ENCODE measurements at places on chromosomes 7 and 10. TPM values are rescaled to one million over a fixed set of nuclear protein-coding genes. Genes with fewer than 3 reads are reported as not detected.

- H3K36me3 ChIP-seq: peaks cover 21% of the 10 kb centered on the region
- DNase-seq: no peak
- H3K4me1 ChIP-seq: peaks cover 61% of the 10 kb centered on the region
Measured at GRCh38 chr10:15322356-15322755, 48.7 kb downstream of the FAM171A1 start.

GRCh38 chr10:44745920-44746319 is 165.2 kb upstream of the TMEM72 start:
- no peaks in the 10 kb centered on the region for H3K36me3 ChIP-seq
- no peak for DNase-seq
- H3K27me3 ChIP-seq: no peaks in the 10 kb centered on the region
- H3K4me1 ChIP-seq: peaks cover 8% of the 10 kb centered on the region

DNA sequence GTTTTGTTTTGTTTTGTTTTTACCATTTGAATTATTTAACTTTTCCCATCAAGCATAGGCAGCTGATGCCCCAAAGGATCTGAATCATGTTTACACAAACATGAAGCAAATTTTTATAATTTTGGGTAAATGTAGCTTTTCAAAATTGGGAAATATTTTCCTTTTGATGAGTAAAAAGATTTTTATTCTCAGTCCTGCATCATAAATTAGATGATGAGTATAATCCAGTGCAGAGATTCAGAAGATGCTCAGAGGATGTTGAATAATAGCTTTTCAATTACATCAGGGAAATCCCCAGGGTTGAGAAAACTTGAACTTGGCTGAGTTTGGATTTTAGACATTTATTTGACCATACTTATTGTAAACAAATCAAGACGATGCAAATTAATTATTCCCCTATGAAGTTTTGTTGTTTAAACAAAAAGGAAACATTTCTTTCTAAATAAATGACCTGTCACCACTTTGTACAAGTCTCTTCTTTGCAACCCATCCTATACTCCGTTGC is 121.7 kb downstream of the FAM204A start:
- no peak for DNase-seq
- H3K4me3 ChIP-seq: no peak overlapping the region
- no peaks in the 10 kb centered on the region for H3K27me3 ChIP-seq
- no peak overlapping the region for H3K27ac ChIP-seq

- DNase-seq: peak; percentile 41
- no peak overlapping the region for H3K27ac ChIP-seq
- no peak overlapping the region for H3K4me3 ChIP-seq
- peaks cover 83% of the 10 kb centered on the region for H3K4me1 ChIP-seq
- peaks cover 13% of the 10 kb centered on the region for H3K36me3 ChIP-seq
Measured at GRCh38 chr7:134757938-134758337, 21.5 kb upstream of the CALD1 start.

DNA sequence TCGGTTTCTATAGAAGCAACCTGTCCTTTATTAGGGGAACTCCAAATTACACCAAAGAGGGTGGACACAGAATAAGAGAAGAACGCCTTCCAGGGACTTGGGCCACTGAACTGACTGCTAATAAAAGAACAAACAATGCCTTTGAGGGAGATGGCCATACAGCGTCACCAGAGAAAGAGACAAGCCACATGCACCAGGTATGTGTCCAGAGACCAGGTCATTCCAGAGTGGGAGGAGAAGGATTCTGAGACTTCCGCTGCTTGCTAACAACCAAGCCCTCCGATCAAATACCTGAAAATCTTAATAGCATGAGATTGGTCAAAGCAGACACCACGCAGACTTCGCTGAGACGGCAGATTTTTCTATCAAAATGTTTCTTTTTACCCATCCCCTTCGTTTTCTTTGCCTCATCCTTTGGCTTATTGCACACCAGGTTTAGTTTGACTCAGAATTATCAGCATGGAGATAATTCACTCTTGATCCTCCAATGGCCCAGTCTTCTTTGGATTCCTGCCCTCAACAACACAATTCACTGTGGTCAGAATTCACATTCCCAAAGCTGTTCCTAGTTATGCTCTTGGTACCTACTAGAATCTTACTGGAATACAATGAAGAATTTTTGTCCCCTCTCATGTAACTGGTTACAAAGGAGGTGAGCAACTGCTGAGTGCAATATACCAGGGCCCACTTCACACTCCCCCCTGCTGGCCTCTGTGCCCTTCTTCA is 87.4 kb upstream of the DDC start:
- H3K4me1 ChIP-seq: peaks cover 27% of the 10 kb centered on the region
- no peak for DNase-seq
- no peak overlapping the region for H3K4me3 ChIP-seq
- no peak overlapping the region for H3K27ac ChIP-seq

- no peaks in the 10 kb centered on the region for H3K27me3 ChIP-seq
- no peak overlapping the region for H3K4me3 ChIP-seq
- no peak overlapping the region for H3K27ac ChIP-seq
- DNase-seq: no peak
- no peaks in the 10 kb centered on the region for H3K36me3 ChIP-seq
Measured at GRCh38 chr7:18395868-18396267, 99.7 kb upstream of the HDAC9 start.

DNA sequence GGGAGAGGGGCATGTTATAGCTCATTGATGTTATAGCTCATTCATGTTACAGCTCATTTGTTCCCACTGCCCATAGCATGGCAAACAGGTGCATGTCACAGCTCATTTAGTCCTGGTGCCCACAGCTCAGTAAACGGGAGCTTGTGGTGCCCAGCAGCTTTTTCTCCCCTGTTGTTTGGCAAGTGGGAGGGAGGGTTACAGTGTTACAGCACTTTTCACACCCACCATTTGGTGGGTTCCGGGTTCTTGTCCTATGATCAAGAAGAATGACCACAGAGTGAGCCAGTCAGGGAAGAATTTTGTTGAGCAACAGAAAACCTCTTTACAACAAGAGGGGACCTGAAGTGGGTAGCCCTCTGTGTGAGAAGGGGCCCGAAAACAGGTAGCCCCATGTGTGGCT is 162.8 kb upstream of the CSTF2T start:
- H3K27ac ChIP-seq: no peak overlapping the region
- peaks cover 19% of the 10 kb centered on the region for H3K4me1 ChIP-seq
- no peak overlapping the region for H3K4me3 ChIP-seq
- no peaks in the 10 kb centered on the region for H3K36me3 ChIP-seq
- no peaks in the 10 kb centered on the region for H3K27me3 ChIP-seq

- H3K36me3 ChIP-seq: 0 out of 2 replicates have a peak, but pooled peaks cover 12% of the 10 kb centered on the region
- H3K4me1 ChIP-seq: peaks cover 48% of the 10 kb centered on the region
- H3K27me3 ChIP-seq: no peaks in the 10 kb centered on the region
- no peak for DNase-seq
- no peak overlapping the region for H3K4me3 ChIP-seq
Measured at GRCh38 chr7:16914771-16915170, 33.0 kb upstream of the AGR3 start.

DNA sequence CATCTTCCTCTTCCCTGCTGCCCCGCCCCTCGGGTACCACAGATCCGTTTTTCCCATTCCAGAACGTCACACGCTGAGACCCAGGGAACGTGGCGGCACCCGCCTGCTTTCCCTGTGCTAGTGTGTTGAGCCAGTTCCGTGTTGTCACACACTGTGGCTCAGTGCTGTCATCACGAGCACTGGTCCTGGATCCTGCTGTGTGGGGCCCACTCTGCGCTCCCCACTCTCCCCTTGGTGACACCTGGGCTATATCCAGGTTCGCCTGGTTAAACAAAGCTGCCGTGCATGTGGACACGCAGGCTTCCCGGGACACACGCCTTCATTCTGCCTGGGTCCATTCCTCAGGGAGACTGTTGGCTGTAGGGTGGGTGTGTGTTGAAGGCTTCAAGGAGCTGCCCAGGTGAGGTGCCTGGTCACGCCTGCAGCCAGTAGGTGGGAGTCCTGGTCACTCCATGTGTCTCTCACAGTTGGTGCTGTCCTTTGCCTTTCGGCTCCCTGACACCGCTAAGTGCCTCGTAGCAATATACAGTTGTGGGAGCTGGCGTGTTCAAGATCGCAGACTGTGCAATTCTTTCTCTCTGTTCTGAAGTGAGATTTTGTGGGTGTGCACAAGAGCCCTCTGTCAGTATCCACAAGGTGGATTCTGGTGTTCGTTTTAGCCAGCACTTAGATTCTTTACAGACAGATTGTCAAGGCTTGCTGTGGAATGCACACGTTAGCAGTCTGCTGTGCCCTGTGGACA is 88.6 kb downstream of the INPP5A start:
- peaks cover 14% of the 10 kb centered on the region for H3K36me3 ChIP-seq
- peaks cover 26% of the 10 kb centered on the region for H3K4me1 ChIP-seq
- DNase-seq: no peak

- no peaks in the 10 kb centered on the region for H3K36me3 ChIP-seq
- no peak overlapping the region for H3K4me3 ChIP-seq
- H3K4me1 ChIP-seq: no peaks in the 10 kb centered on the region
- no peak for DNase-seq
- H3K27ac ChIP-seq: no peak overlapping the region
- no peaks in the 10 kb centered on the region for H3K27me3 ChIP-seq
Measured at GRCh38 chr7:126776498-126776897, 476.2 kb downstream of the GRM8 start.

DNA sequence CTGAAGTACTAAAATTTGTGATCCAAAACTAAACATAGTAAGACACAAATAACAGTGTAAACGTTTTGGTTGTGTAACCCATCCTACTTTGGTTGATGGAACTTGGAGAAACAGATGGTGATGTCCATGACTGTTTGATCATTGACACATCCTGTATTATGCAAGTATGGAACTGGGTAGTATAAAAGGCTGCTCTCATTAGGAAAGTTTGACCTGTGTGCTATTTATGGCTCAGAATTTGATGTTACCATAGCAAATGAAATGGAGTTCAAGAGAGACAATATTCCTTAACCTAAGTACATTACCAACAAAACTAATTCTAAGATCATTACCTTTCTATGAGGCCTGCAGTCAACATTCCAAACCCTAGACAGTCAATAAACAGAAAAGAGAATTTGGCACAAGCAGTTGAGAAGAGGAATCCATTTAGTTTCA is 39.9 kb downstream of the DKK1 start:
- H3K27me3 ChIP-seq: no peaks in the 10 kb centered on the region
- H3K27ac ChIP-seq: peak overlapping the region; percentile 81
- H3K4me1 ChIP-seq: peaks cover 96% of the 10 kb centered on the region
- peaks cover 6% of the 10 kb centered on the region for H3K36me3 ChIP-seq
- peak; percentile 81 for DNase-seq

- no peak overlapping the region for H3K27ac ChIP-seq
- peaks cover 50% of the 10 kb centered on the region for H3K4me1 ChIP-seq
- no peak overlapping the region for H3K4me3 ChIP-seq
- DNase-seq: no peak
- H3K36me3 ChIP-seq: no peaks in the 10 kb centered on the region
Measured at GRCh38 chr10:18608596-18608995, 42.8 kb downstream of the NSUN6 start.

DNA sequence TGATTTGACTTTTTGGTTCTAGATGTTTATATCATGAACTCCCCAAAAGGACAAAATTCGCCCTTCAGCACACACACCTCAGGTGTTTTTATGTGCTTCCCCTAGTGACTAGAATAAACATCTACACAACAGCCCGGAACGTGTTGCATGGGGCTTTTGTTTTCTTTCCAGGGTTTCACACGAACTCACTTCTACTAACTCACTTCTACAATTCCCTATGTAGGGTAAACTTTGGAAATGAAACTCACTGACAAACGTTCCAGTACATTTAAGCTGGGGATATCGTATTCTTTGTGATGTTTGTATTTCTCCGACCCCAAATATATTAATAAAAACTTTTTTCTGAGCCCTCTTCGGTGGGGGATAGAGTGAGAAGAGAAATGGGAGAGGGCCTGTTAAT is 1.4 kb downstream of the TRA2A start:
- H3K36me3 ChIP-seq: peaks cover 32% of the 10 kb centered on the region
- peaks cover 2% of the 10 kb centered on the region for H3K27me3 ChIP-seq
- H3K4me1 ChIP-seq: peaks cover 50% of the 10 kb centered on the region
- peak; percentile 13 for DNase-seq

- no peak for DNase-seq
- H3K36me3 ChIP-seq: peaks cover 7% of the 10 kb centered on the region
- H3K27ac ChIP-seq: no peak overlapping the region
Measured at GRCh38 chr7:2272031-2272430, 30.0 kb downstream of the NUDT1 start.

DNA sequence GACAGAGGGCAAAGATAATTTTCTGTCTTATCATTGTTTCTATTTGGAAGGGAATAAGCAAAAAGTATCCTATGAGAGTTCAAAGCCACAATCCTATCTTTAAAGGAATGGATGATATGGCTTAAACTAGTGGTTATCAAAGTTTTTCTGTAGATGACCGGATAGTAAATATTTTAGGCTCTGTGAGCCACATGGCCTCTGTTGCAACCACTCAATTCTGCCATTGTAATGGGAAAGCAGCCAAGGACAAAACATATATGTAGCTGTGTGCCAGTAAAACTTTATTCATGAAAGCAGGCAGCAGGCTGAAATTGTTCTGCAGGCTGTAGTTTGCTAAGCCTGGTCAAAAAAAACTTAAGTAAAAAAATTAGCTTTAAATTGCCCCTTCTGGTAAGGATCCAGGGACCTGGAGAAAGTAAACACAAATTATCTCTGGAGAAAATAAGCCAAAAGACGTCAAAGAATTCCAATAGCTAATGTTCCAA is 73.3 kb downstream of the THSD7A start:
- H3K4me1 ChIP-seq: no peaks in the 10 kb centered on the region
- H3K36me3 ChIP-seq: no peaks in the 10 kb centered on the region
- no peak overlapping the region for H3K4me3 ChIP-seq
- H3K27ac ChIP-seq: no peak overlapping the region

DNA sequence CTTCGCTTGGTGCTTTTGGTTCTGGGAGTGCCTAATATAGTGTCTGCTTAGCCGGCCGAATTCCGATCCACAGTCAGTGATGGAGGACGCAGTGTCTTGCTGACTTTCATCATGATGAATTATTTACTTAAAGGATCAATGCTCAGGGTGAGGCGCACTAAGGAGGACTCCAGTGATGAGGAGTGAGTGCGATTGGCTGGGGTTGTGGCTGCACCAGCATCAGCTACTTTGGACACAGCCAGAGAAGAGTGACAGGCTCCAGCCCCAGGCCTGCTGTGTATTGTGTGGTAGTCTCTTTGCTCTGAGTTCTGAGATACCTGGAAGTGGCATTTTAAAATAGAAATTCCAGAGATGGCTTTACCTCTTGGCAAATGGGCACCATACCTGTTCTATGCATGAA is 73.3 kb upstream of the ANLN start:
- H3K27me3 ChIP-seq: peaks cover 19% of the 10 kb centered on the region
- H3K36me3 ChIP-seq: no peaks in the 10 kb centered on the region

DNA sequence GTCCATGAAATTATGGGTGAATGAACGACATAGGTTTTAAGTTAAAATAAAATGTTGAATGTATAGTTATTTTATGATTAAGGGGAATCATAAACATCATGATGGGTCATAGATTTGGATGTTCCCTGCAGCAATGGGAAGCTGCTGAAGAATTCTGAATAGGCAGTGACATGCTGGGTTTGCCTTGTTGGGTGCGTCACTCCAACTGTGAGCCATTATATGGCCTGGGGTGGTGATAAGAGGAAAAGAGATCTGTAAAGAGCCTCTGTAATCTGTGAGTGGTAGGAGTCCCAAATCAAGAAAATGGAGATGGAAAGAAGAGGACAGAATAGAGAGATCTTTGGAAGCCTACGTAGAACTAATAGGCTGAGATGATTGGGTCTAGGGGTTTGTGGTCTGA is 58.1 kb upstream of the GPR26 start:
- H3K27me3 ChIP-seq: peaks cover 16% of the 10 kb centered on the region
- H3K4me1 ChIP-seq: no peaks in the 10 kb centered on the region
- no peak overlapping the region for H3K4me3 ChIP-seq
- H3K36me3 ChIP-seq: no peaks in the 10 kb centered on the region

HUS1 gene
- 27.8 TPM for total RNA-seq

RELN gene
- total RNA-seq: not detected

SYT15 gene
- 3.5 TPM for total RNA-seq

ATE1 gene
- 23.0 TPM for total RNA-seq

PSMA2 gene
- 109 TPM for total RNA-seq

CRYGN gene
- total RNA-seq: not detected

AGBL3 gene
- 1.2 TPM for total RNA-seq

C10orf67 gene
- 0.10 TPM for total RNA-seq

SMKR1 gene
- total RNA-seq: not detected

Measured in HFFc6 (cell line).